ENCODE measurements at places on chromosomes 3 and 15.
A peak's percentile ranks its signal among the peaks of the same experiment; 100 is the strongest.

DNA sequence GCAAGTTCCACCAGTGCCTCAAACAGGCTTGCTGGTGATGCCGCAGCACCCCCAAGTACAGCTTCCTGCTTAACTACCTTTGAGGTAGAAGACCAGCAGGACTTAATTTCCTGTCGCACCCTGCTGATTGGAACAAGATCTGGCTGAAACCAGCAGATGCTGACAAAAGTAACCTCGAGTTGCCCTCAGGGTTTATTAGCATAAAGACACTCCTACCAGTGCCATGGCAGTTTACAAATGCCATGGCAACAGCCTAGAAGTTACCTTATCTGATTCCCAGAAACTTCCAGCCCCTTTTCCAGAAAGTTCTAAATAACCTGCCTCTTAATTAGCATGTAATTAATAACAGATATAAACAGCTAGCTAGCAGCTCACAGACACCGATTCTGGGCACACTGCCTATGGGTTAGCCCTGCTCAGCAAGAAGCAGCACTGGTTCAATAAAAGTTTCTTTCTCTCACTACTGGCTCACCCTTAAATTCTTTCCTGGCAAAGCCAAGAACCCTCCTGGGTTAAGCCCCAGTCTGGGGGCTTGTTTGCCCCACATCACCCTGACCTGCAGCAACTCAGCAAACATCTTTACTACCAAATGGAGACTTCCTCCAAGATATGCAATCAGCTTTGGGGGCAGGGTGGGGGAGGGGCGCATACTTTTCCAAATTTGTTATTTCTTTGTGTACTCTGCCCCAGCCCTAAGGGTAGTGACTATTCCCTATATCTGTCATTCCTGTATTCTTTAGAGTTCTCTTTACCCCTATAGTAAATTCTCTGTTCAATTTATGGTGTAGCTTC, 54.2 kb downstream of the MAP4 start:
- peak; percentile 19 for DNase-seq

DNA sequence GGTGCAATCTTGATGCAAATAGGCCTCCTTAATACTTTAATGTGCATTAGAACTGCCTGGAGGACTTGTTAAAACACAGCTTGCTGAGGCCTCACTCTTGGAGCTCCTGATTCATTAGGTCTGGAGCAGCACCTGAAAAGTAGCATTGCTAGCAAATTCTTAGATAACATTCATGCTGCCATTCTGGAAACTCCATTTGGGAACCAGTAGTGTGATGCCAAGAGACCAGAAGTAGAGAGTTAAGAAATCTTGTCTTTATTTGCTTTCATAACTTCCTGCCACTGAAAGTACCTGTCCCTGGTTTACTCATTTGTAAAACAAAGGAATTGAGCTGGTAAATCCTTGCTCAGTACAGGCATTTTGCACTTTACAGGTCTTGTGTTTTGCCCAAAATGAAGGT, 72.0 kb downstream of the RAP2B start:
- DNase-seq = no peak

- no peak for DNase-seq
These were observed 110.0 kb upstream of the PLSCR5 start for GRCh38 chr3:146715170-146715569.

DNA sequence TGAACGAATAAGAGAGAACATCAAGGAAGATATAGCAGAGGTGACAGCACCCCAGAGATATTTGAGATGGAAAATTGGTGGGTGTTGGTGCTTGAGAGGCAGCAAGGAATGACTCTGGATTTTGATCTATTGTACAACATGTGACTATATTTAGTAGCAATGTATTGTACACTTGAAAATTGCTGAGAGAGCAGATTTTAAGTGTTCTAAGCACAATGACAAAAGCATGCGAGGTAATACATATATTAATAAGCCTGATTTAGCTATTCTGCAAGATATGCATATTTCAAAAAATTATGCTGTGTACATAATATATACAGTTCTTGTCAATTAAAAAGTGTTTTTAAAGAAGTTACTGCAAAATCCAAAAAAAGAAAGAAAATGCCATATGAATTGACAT, 194.3 kb downstream of the SLC9A9 start:
- DNase-seq = no peak

DNA sequence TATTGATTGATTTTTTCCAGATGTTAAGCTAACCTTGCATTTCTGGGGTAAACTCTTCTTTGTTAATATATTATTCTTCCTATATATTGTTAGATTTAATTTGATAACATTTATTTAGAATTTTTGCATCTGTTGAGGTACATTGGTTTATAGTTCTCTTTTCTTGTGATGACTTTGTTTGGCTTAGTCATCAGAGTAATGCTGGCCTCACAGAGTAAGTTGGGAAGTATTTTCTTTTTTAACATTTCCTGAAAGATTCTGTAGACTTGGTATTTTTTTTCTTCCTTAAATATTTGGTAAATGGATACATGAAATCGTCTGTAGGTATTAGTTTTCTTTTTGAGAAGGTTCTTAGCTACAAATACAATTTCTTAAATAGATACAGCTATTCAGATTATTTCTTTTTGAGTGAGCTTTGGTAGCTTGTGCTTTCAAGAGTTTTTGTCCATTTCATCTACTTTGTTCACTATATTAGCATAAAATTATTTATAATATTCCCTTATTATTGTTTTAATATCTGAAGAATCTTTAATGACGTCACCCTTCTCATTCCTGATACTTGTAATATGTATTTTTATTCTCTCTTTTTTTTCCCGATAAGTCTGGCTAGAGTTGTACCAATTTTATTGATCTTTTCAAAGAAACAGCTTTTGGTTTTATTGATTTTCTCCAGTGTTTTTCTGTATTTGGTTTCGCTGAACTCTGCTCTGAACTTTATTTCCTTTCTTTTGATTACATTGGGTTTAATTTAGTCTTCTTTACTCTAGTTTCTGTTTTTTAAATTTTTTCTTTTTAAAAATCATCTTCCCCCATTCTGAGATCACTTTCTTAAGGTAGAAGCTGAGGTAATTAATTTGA, 6.5 kb upstream of the HPS3 start:
- DNase-seq = no peak

- DNase-seq = no peak
These were observed 6.9 kb downstream of the PLXND1 start for GRCh38 chr3:129599607-129600006.

DNA sequence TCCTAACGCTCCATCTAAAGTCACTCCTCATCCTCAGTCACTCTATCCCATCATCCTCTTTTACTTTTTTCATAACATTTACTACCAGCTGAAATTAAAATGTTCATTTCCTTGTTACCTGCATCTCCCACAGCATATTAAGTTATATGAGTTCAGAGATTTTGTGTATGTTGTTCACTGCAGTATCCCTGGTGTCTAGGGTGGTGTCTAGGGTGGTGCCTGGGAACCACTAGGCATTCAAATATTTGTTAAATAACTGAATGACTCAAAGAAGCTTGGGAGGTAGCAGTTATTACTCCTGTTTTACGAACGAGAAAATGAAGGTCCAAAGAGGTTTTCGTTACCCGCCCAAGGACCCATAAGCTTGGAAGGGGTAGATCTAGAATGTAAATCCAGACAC, 1.9 kb upstream of the C3orf49 start:
- DNase-seq = no peak

Data from epithelial cell of proximal tubule (primary cell).